Activated T-helper 1 cell treated with anti-CD3 and anti-CD28 coated beads, Interleukin-2, amount 50 U/mL, for 16 hours (primary cell): ENCODE measurements at places on chromosomes 2 and 18.

DNA sequence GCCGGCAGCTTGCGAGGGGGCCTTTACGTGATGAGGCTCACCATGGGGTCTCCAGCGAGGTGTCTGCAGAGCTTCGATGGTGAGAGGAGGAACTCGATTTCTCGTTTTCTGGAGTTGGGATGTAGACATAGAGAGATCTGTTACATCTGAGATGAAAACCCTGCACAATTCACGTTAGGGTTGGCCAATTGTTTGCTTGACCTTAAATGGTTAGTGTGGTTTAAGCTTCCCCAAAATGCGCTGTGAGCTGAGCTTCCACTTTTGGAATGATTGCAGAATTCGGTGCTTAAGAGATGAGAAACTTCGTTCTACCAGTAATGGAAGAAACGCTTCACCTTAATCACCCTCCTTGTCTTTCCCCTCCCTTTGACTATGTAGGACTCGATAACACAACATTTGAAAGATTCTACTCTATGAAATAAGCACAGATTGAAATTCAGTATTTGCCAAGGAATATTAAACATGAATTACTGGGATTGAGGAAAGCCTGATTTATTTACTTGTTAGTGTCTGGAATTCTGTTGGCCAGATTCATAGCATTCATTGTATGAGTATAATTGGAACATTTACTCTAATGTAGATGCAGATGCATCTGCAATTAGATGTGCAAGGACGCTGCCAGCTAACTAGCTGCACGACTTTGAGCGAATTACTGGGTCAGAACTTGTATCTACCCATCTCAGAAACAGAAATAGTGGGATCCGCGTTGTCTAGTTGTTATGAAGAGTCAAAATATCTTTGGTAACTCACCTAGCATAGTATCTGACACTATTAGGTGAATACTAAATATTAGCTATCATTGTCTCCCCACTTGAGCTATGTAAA is 1.6 kb upstream of the KLF7 start:
- no peak for DNase-seq

DNA sequence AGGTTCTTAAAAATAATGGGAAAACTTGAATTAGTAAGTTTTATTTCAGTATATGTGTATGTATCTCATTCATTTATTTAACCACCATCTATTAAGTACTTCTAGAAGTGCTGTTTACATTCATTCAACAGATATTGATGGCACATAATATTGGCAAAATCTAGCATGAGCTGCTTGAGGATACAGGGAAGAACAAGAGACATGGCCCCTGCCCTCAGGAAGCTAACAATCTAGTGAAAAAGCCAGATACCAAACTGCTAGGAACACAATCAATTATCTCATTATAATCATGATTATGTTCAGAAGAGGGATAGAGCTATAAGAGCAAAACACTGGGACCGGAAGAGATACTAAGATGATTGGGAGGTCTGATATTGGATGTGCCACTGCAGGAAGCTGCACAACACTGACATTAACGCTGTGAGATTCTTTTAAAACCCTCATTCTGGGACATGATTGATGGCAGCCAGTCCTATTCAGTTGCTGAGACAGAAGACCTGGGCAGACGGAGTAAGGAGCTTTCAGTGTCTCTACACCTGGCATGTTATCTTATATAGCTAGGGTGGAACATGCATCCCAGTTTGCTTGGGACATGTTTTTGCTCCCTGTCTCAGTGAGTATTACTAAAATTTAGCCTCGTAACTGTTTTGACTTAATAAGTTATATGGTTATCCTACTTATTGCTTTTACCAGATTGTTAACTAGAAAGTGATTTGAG is 314.1 kb downstream of the STK39 start:
- no peak for DNase-seq

DNA sequence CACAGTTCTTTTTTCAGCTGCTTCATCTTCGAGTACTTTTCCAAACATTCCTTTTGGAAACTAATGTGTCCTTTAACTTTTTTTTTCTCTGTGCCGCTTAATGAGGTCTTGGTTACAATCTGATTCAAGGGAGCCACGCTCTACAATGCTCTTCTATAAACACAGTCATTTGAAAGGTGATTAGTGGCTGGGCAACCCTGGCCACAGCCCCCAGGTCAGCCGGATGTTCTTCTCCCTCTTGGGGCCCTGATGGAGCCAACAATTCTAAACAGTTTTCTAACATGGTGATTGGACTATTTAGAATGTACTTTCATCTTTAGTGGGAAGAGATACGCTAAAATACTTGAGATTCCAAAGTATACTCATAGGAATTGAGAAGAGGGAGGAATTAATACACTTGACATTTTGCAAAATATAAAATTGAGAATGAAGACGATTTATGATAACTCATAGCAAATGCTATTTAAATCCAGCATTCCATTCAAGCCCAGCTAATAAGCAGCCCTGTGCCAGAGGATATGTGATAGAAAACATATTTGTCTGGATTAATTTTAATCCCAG is 83.7 kb upstream of the MBOAT2 start:
- DNase-seq, result no peak

DNA sequence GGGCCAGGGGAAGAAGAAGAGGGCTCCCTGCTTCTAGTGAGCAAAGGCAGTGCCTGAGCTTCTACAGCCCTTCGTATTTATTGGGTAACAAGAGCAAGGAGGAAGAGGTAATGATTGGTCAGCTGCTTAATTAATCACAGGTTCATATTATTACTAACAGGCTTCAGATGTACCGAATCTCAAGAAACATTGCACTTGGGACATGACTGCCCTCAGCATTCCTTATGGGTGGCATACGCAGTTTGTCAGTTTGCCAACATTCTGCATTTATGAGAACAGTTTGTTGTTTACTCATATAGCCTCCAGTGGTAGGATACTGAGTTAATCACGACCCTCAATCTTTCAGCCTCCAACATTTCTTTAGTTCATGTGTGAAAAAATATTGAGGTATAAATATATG is 84.5 kb downstream of the HIBCH start:
- DNase-seq, result no peak

DNA sequence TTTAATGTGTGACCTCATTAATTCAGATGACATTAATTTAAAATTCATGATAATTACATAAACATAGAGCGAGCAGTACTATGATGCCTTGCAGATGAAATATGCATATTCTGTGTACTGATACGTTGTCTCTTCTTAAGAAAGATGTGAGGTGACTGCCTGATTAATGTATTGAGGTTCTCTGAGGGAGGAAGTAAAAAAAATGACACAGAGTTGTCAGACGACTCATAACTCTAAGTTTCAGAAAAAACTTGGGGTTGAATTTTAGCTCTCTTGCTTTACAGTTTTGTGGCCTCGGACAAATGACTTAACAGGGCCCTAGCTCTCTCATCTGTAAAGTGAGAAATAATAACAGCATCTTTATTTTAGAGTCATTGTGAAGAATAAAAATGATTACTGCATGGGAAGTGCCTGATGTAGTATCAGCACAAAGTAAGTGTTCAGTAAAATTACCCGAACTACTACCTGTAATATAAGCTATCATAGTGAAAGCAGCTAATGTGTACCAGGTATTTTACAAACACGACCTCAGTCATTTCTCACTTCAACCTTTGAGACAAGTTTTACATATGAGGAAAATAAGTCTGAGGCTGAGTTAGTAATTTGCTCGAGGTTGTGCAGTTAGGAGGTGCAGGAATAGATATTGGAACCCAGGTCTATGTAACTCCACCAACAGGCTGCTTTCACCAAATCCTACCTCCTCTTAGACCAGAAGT is 65.3 kb downstream of the ALK start:
- DNase-seq, result no peak

- no peak for DNase-seq
Observed at GRCh38 chr2:133314795-133315194, 253.5 kb downstream of the NCKAP5 start.

GRCh38 chr2:208807756-208808155 is 401.2 kb downstream of the PTH2R start:
- DNase-seq, result no peak

GRCh38 chr2:177264209-177264692 is 276 bp downstream of the NFE2L2 start:
- no peak for DNase-seq

GRCh38 chr2:213284105-213285090 is at the start of gene SPAG16:
Gene SPAG16, plus strand, starts transcription at chr2:213284464.
- peak; percentile 91 for DNase-seq

DNA sequence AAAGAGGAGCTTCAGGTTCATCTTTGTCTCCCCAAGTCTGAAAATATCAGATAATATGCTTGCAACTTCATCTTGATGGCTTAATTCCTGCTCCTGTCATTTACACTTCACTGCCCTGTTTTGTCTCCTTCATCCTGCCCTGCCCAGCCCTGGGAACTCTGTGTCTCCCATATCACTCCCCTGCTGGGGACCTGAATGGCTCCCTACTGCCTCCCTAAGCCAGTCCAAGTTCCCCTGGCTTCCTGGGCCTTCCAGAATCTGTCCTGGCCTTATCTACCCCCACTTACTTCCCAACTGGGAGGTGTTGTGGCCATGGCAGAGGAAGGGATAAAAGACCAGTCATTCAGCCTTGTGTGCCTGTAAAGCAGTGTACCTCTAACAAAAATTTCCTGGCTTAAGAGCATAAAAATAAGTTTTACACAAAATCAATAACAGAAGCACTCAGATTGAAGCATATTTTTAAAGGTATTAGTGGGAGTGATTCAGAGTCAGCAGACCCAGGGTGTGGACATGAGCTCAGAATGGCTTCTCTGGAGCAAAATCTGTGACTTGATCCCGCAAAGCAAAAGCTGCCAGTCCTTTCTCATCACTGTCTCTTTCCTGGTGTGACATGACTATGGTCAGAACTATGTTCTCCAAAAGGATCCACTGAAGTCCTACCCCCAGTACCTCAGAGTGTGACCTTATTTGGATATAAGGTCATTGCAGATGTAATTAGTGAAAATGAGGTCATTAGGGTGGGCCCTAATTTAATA is 59.1 kb downstream of the INO80C start:
- no peak for DNase-seq

DNA sequence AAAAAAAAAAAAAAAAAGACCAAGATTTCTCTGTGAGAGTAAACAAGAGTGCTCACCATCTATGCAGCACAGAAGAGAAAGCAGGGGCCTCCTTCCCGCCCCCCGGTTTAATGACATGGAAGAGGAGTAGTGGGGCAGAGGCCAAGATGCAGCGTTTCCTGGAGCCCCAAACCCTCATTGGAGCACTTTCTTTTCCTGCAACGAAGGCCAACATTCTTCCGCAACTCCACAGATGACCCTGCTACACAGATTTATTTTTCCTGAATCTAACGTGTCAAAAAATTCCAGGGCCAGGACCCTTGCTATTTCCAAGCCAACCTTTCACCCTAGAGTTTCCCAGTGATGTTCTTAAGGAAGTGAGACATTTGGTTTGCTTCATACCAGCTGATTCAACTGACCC is 189.6 kb downstream of the MIB1 start:
- no peak for DNase-seq

DNA sequence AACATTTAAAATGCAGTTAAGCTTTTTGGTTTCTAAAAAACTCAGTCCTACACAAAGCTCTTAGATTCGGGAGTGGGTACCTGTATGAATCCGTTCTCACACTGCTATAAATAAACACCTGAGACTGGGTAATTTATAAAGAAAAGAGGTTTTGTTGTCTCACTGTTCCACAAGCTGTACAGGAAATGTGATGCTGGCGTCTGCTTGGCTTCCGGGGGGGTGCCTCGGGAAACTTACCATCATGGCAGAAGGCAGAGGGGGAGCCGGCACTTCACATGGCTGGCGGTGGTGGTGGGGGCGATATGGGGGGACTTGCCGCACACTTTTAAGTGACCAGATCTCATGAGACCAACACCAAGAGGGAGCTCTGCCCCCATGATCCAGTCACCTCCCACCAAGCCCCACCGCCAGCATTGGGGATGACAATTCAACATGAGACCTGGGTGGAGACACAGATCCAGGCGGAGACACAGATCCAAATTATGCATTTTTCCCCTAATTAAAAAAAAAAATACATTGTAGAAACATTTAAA is 222.5 kb downstream of the GBX2 start:
- no peak for DNase-seq

GRCh38 chr2:29042561-29043075 is 31.7 kb downstream of the PCARE start:
- DNase-seq, result no peak

GRCh38 chr18:3164381-3164780 is 55.4 kb downstream of the MYOM1 start:
- no peak for DNase-seq

DNA sequence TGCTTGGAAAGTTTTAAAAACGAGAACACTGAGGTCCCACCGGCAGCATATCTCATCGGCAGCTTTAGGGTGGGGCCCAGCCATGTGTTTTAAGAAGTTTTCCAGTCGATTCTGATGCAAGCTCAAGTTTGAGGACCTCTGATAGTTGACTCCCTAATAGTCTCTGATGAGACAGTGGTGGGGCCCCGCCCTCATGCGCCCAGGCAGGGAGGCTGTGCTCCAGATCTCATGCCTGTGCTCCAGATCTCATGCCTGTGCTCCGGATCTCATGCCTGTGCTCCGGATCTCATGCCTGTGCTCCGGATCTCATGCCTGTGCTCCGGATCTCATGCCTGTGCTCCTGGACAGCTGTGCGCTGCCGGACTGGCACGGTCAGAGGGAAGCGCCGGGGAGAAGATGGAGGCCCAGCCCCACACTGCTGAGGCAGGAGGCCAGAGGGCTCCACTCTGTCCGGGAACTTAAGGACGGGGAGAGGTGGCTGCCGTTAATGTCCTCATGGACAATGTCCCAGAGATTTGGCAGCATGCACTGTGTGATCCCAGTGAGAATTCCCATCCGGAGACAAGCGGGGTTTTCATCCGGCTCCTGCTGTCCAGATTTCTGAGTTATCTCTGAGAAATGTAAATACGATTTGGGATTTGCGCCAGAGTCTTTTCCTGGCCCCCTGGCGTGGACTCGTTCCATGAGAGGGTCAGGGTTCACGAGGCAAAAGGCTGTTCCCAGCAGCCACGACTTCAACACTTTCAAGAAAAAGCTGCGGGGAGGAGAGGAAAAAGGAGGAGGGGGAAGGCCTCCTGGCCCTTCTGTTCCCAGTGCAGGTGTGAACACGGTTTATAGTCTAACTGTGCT is 9.4 kb upstream of the COLEC11 start:
- DNase-seq, result no peak

DNA sequence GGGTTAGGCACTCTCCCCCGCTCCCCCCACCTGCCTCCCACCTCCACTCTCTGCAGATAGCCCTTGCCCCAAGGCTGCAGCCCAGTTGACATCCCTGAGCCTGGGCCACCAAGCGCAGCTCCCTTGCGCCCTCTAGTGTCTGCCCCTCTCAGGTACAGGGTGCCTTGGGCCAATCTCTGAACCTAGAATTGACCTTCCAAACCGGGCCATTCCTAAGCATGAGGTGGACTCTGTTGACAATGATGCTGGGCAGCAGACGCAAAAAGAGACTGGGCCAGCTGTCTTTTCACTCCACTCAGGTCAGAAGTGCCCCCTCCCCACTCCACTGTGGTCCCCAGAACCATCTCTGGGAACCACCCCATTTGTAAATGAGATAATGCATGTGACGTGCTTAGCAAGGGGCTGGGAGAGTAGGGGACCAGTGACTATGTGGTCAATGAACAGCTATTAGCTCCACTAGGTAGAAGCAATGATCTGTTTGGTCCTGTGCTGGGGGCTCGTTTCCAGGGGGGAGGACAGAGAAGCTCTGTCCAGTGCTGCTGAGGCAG is 43.3 kb upstream of the PLB1 start:
- DNase-seq, result peak; percentile 68

GRCh38 chr2:223220658-223220925 is 168.6 kb downstream of the KCNE4 start:
- DNase-seq, result no peak
